Activated naive CD8-positive, alpha-beta T cell treated with anti-CD3 and anti-CD28 coated beads, Interleukin-2, amount 50 U/mL, for 16 hours (primary cell): ENCODE measurements at places on chromosomes 16 and 17.

- DNase-seq: no peak
Observed at GRCh38 chr17:8133941-8134340, 10.0 kb upstream of the HES7 start.

DNA sequence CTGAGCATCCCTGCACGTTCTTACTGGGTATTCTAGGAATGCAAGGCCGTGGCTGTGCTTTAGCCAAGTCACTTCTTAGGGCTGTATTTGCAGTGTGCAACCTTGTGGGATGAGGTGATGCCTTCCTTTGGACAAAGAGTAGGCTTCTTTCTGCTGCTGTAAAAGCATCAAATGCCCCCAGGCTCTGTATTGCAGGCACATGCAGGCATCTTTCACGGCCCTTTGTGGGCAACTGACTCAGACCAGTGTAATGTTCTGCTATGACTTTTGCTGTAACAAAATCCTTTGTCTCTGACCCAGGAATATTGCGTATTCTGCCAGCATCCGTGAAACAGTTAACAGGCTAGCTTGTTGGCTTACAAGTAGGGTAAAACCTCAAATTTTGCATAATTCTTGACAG lies 30.9 kb upstream of the GCSH start:
- DNase-seq: no peak

DNA sequence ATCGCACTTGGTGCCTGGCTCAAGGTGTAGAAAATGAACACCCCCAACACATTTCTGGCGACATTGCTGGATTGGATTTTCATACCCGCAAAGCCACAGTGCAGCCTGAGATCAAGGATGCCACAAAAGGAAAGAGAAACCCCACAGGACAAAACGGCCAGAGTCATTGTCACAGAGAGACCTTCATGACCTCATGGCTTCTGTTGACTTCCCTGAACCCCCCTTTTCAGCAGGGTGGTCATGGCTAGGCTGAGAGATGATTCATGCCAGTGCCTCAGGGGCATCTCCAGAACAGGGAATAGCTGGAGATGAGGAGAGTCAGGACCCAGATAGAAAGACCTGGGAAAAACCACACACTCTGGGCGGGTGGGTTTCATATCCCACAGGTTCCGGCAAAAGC lies 122.0 kb downstream of the C16orf95 start:
- DNase-seq: no peak

- no peak for DNase-seq
Observed at GRCh38 chr17:15106540-15106939, 158.6 kb downstream of the PMP22 start.

- DNase-seq: no peak
Observed at GRCh38 chr16:50103764-50104163, 38.0 kb downstream of the HEATR3 start.

DNA sequence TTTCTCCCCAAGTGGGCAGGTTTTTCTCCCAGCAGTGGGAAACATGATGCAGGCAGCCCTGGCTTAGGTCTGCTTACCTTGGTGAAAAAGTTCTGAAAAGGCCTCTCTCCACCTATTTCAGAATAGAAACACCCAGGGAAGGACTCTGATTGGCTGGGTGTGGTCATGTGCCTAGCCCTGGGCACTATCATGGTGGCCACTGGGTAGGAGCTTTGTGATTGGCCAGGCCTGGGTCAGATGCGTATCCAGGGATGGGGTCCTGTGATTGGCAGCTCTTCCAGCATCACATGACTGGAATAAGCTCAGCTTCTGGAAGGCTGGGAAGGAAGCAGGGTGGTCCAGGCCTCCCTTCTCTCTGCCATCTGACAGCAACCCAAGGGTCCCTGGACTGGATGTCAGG lies 53.5 kb downstream of the ZDHHC7 start:
- no peak for DNase-seq

DNA sequence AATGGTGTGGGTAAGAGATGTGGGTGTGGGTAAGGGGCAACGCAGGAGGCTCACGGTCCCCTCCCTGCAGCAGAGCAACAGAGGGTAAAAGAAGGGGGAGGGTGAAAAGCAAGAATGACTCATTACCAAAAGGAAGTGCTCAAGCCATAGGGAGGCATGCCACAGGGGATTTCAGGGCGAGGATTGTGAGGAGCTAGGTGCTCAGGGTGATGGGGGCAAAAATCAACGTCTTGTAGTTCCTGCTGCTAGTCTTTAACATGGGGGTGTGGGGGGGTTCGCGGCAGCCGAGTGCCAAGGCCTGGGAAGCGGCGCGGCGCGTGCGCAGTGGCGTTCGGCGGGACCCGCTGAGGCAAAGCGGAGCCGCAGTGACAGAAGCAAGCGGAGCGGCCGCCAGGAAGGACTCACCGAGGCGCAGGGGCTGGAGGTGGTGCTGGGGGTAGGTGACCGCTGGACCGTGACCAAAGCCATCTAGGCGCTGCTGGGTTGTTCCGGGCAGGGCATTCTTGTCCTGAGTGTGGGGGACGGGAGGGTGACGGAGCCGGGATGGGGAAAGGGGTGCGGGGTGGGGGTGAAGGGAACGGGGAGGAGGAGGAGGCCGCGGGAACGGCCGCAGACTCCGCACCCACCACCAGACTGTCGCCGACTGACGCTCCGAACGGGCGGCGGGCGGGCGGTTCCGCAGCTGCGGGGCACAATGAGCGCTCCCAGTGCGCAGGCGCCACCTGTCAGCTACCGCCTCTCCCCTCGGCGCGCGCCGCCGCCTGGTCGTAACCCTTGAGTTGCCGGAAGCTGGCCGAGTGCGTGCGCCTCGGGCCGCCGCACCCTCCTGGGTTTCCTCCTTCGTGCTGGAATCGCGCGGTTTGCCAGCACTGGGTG lies at the start of gene SSH2:
Gene SSH2 (minus strand): TSS at position 696 of the 876 bp plus-strand sequence. CDS start 228 bp downstream, at position 468.
- peak; percentile 69 for DNase-seq

DNA sequence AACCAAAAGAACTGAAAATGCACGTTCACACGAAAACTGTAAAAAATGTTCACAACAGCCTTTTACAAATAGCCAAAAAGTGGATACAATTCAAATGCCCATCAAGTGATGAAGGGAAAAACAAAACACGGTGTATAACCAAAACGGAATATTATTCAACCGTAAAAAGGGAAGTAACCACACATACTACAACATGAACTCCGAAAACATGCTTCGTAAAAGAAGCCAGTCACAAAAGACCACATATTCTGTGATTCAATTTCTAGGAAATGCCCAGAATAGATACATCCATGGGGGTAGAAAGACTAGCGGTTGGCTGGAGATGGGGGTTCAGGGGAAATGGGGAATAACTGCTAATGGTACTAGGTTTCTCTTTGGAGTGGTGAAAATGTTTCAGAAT lies 81.5 kb upstream of the TRAP1 start:
- DNase-seq: no peak

GRCh38 chr16:11256661-11257130 lies 692 bp upstream of the SOCS1 start:
- DNase-seq: no peak

GRCh38 chr16:51237207-51237606 lies 86.1 kb upstream of the SALL1 start:
- DNase-seq: no peak

GRCh38 chr16:18013863-18014262 lies 322.7 kb downstream of the NPIPA8 start:
- no peak for DNase-seq

DNA sequence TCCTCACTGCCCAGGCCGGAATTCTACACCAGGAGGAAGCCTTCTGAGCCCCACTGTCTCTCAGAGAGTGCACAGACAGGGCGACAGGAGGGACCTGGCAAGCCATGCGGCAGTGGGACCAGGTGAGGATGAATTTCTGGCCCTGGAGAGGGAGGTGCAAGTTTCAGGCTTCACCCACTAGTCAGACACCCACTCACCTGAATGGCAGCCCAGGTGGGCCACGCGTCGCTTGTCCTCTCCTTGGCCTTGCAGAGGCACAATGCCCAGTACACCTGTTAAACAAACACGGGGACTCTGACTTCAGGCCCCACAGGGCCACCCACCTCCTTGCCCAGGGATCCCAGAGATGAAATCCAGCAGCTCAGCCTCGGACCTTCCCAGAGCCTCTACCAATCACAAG lies 4.2 kb downstream of the CORO7 start:
- no peak for DNase-seq

DNA sequence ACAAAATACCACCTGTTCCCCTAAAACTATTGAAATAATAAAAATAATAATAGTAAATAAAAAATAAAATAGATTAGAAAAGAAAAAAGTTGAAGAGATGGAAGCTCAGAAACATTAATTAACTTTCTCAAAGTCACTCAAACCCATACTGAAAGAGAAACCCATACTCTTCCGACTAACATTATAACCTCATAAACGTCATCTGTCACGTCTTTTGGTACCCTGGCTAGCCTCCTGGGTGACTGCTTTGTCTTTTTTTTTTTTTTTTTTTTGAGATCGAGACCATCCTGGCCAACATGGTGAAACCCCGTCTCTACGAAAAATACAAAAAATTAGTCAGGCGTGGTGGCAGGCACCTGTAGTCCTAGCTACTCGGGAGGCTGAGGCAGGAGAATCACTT lies 7.6 kb downstream of the SLFN12L start:
- no peak for DNase-seq

GRCh38 chr16:66950971-66951790 lies 9.9 kb upstream of the CES3 start:
- no peak for DNase-seq

DNA sequence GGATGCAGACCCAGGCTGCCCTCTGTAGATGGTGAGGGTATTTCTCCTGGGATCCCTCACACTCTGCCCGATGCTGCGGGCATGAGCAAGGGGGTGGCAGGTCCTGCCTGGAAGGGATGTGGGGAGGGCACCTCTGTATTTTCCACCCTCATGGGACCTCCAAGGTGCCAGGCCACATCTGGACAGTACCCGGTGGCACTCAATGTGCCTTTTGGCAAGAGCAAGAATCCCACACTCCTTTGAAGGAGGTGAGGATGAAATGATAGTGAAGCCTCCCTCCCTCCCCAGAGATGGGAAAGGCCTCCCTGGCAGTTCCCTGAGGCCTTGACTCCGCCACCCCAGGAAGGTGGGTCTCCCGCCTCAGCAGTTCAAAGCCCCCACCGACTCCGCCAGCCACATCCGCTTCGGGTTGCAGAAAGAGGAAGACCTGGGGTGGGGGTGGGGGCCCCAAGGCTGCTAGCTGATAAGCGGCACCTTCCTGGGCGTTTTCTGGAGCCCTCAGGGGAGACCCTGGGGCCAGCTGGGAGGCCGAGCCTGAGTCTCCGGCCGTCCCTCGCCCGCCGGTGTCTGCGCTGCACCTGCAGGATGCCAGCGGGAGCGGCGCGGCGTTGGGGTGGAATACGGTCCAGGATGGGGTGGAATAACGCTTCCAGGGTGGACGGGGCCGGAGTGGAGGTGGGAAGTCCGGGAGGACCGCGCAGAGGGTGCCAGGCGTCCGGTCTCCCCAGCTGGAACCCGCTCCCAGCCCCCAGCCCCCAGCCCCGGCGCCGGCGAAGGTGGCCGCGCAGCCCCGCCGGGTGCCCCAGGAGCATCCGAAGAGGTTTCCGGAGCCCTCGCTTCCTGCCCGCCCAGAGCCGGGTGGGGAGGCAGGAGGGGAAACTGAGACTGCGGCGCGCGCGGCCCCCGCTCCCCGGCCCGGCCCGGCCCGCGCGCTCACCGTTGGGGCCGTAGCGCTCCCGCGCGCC lies 718 bp downstream of the ATP2A3 start:
- DNase-seq: peak; percentile 27

GRCh38 chr16:88331989-88332920 lies 50.5 kb upstream of the ZNF469 start:
- DNase-seq: no peak

- no peak for DNase-seq
Observed at GRCh38 chr17:1521086-1521640, 4.8 kb upstream of the INPP5K start.

GRCh38 chr16:89138843-89139520 lies 32.6 kb upstream of the CDH15 start:
- DNase-seq: no peak

DNA sequence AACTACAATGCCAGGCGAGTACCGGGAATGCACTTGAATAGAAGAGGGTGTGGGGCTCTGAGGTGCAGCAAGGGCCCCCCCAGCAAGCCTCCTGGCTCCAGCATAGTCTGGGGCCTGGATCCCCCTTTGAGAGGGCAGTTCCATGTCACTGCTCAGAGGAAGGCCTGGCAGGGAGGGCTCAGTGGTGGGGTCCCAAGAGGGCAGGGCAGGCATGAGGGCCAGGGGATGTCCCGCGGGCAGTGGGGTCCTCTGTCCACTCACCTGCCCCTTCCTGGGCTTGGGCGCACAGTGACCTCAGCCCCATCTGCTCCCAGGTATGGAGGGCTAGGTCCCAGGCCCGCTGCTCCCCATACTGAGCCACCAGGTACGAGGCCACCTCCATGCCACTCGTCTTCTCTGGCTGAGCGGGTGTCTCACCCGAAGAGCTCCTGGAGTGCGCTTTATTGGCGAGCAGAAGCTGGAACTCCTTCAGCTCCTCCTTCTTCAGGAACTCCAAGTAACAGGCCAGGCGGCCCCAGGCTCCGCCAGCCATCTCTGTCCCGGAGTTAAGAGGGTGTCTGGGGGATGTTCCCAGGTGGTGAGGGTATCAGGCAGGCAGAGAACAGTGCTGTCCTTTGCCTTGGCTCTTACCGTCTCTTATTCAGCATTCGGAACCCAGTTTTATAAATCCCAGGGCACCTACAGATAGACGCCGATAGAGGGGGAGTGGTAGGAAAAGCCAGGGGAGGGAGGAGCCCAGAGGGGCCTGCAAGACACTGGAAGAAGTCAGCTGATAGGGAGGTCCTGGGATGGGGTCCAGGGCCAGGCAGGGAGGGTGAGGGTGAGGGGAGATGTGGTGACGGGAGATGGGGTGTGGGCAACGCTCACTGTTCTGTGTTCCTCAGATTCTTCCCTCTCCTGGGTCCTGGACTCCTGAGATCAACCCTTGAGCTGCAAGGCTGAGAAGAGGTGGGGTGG lies 605 bp downstream of the NLRP1 start:
- no peak for DNase-seq

DNA sequence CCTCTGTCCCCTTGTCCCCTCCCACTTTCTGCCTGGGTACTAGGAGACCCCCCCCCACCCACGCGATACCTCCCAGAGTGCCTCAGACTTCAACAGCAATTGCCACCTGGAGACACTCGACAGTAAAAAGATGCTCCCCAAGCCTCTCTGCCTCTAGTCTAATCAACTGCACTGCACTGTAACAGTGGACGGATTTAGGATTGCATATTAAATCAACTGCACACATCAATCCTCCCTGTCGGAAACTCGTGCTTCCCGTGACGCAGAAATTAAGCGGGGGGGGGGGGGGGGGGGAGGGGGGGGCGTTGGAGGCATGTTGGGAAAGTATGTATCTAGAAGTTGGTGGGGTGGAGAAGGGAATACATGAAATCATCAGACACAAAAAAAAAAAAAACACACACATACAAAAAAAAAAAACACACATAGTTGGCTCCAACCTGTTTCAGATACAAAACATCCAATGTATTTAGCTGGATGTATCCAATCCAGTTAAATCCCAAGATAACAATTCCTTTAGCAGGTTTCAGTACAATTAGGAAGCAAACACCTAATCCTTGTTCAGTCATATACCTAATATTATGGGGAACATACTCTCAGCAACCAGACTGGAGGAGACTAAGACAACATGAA lies 29.7 kb downstream of the FAM222B start:
- no peak for DNase-seq

- DNase-seq: no peak
Observed at GRCh38 chr16:68447653-68448359, 502 bp downstream of the SMPD3 start.

GRCh38 chr16:53507464-53508179 lies 4.6 kb upstream of the AKTIP start:
- no peak for DNase-seq

GRCh38 chr17:71286625-71287024 lies 834.2 kb upstream of the SOX9 start:
- no peak for DNase-seq
